ENCODE measurements at places on chromosomes 4 and X.
A peak's percentile ranks its signal among the peaks of the same experiment; 100 is the strongest.

GRCh38 chr4:159337041-159337440 is 234.2 kb downstream of the RAPGEF2 start:
- DNase-seq, result no peak

GRCh38 chr4:54728368-54728767 is 70.6 kb downstream of the KIT start:
- no peak for DNase-seq

GRCh38 chrX:141760761-141761160 is 62.2 kb upstream of the SPANXD start:
- no peak for DNase-seq

- DNase-seq, result no peak
Observed at GRCh38 chr4:54496412-54496811, 161.3 kb upstream of the KIT start.

DNA sequence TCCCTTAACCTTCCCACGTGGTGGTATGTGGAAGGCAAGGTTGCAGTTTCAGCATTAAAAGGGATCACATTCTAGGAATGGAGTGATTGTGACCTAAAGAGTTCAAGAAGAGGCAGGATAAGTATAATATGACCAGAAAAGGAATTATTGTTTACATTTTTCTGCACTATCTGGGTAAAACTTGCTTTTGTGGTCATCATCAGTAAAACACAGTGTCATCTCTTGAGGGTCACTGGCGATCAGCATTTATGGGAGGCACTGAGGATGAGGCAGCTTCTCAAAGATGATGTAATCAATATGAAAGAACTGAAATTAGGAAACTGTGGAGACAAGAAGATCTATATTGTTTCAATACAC is 88.7 kb downstream of the CFAP299 start:
- no peak for DNase-seq

DNA sequence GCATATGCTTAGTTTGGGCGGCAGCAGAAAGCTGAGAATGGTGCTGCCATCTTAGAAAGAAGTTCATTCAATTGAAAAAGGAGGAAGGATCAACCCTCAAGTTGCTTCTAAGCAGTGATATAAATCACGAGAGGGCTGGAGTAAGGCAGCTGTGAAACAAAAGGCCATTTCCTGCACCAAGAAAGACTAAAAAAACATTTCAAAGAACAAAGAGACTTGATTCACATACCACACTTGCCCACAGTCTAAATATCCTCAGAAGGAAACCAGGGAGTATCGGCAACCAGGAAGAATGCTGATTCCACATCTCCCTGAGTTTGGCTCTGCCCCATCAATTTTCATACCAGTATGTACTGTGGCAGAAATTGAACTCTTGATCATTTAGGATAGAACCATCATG is 240.1 kb downstream of the OPHN1 start:
- no peak for DNase-seq

DNA sequence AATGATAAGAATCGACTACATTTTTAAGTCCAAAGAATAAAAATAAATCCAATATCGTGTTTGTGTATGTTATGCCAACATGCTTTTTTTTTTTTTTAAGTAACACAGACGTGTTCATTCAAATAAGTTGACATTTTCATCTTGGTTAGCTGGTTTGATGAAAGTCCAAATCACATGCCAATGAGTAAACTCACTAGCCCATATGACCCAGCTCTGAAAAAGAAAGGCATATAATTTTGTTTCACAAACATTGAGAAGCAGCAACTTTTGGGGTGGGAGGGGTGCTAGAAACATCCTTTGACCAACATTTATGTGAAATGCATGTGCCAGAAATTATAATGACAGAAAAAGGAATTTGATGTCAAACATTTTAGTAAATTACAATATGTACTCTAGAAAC is 61.6 kb upstream of the SPP1 start:
- no peak for DNase-seq

- DNase-seq, result no peak
Observed at GRCh38 chr4:171929477-171929876, 116.3 kb downstream of the GALNTL6 start.

- DNase-seq, result no peak
Observed at GRCh38 chr4:42816189-42816879, 76.2 kb upstream of the GRXCR1 start.

DNA sequence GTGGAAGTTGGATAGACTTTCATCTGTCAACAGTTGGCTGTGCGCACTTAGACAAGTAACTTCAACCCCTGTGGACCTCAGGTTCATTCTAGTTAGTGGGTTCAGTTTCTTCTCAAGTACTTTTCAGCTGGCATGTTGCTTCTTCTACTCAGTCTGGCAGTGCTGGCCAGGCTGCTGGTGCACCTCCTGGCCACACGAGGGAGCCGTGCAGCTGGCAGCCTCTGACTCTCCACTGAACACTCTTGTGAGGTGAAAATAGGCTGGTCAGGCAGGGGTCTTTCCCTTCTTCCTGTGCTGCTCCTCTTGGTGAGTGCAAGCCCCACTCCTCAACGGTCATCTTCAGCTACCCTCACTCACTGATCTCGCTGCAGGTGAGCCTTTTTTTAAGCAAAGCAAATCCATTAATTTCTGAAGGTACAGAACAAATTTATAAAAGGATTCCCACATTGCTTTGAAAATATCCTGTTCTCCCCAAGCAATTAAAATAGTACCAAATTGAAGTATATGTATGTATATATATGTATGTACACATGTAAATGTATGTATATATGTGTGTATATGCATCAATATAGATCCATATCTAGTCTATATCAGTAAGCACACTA is 30.6 kb downstream of the LONRF3 start:
- peak; percentile 15 for DNase-seq

- DNase-seq, result no peak
Observed at GRCh38 chr4:185912779-185913178, 100.8 kb upstream of the SORBS2 start.

GRCh38 chr4:114087596-114088230 is 108.3 kb upstream of the ARSJ start:
- DNase-seq, result no peak

GRCh38 chrX:32048285-32048684 is 976.4 kb upstream of the FTHL17 start:
- no peak for DNase-seq

DNA sequence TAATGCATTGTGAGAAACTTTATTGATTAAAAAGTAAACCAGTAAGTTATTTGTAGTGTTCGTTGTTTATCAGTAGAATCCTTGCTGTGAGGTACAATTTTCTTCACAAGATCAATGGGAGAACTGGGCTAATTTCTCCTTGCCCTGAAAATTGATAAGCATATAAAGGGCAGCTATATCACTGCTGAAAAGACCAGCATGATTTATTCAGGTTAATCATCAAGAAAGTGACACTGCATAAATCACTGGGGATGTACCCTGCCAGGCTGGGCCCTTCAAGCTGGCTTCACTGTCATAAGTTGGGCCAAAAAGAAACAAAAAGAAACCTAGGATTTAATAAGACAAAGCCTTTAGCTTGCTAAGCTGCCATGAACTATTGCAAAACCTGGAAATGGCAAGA is 746.7 kb downstream of the STPG2 start:
- no peak for DNase-seq

DNA sequence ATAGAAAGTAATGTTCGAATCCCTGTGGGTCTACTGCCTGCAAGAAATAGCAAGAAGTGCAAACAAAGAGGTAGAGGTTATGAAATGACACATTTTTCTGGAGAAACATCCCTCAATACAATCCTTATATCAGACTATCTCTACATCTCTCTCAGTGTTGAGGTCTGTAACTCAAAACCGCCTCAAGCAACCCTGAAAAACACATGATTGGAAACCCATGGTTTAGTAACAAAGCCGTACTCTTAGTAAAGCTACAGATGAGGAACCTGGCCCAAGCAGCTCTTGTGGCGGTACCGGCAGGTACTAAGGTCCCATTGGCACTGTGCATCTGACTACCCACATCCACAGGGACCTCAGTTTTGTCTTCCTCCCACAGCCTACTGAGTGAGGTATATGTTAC is 53.9 kb downstream of the IRF2 start:
- no peak for DNase-seq

DNA sequence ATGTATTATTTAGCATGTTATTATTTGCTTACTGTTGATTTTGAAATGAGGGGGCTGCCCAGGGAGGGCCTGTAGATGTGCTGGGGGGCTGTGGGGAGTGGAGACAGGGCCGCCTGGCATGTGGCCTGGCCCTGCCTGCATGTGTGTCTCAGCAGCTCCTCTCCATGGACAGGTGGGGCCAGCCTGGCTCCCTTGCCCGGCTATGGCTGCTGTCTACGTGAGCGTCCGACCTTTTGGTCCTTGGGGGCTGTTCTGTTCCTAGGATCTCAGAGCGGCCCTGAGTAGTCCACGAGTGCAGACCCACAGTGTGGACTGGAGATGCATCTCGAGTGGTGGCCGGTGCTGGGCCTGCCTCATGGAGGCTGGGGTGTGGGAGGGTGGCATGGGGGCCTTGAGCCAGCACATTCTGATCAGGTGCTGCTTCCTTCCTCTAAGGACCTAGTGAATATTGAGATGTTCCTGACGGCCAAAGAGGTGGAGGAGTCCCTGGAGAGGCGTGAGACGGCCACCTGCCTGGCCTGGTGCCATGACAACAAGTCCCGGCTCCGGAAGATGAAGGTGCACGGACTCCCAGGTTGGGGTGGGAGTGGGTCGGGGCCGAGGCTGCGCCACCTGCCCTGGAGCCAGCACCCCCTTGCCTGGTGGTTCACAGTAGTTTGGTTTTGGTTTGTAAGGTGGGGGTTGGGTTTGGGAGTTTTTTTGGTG is 24.9 kb upstream of the UVSSA start:
- no peak for DNase-seq

GRCh38 chrX:1450361-1451161 is 2.1 kb downstream of the ASMTL start:
- no peak for DNase-seq

DNA sequence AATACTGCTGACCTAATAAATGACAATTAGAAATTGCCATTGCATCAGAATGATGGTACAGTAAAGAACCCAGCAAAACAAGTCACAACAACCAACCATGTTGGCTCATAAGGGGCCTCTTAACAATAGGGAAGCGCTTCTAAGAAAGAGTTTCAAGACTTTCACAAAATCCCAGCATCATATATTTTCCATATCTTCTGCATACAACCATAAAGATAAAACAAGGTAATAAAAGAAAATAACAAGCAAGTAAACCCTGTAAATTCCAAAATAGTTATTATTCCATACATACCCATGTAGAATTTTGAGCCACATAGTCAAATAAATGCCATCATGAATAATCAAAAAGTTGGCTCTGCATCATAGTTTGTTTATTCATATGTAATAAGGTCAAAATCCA is 8.2 kb downstream of the SLC10A7 start:
- DNase-seq, result no peak

GRCh38 chrX:71453056-71453455 is 79.8 kb upstream of the OGT start:
- DNase-seq, result no peak

Measured in stimulated activated CD4-positive, alpha-beta T cell treated with anti-CD3 and anti-CD28 coated beads, Interleukin-1b, Interleukin-23, amount 100 ng/mL, for 1 hour (primary cell).